ENCODE measurements at places on chromosomes 11 and 22.

DNA sequence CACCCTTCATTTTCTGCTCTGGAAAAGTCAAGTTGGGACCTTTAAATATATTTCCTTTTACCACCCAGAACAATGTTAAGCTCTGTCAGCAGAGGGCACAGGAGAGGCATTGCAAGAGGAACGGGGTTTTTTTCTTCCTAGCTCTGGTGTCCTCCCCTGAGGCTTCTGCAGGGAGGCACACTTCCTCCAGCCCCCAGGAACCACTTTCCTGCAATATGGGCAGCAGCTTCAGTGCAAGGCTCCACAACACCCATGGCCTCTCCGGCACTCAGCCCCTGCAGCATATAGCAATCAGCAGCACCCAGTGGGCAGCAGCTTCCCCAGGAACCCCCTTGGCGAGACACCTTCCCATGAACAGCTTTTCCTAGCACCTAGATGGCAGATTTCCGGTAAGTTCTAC, 101.4 kb downstream of the SYT9 start:
- no peak for DNase-seq

DNA sequence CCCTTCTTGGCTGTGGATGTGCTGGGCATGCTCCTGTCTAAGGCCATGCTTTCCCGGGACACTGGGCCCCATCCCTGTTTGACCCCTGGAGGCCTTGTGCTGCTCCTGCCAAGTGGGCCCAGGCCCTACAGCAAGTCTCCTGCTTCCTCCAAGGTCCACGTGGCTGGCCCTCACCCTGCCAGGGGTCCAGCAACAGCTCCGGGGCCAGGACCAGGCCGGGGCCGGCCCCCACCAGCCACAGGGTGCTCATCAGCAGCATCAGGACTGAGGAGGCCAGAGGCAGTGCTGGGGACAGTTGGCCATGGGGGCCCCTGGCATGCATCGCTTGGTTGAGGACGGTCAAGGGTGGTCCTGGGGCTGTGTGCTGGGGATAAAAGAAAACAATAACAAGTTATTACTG, 2.5 kb downstream of the RHBDD3 start:
- DNase-seq: no peak

DNA sequence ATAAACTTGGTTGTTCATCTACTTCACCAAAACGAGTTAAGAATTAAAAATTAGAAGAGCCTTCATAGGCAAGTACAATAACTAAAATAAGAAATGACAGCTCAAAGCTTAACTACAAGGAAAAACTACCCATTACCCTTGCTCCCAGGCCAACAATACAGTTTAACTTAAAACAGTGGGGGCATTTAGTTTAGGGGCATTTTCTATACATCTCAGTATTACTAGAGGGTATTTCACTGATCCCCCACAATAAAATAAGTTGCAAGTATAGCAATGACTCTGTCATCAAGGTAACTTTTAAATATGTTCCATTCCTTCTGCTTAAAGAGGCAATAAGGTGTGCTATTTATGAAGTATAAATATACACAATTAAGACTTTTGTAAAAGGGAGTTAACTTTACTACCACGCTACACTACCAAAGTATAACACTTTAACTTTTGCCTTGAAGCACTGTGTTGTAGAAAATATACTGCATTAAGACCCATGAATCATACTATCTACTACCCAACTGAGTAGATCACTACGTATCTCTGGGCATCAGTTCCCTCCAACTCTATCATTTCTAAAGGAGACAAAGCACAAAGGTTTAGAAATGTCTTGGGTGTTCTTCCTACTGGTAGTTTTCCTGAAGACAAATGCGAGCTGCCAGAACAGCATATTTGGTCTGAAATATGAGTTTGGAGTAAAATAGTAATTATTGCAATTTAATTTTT, 29.8 kb downstream of the CHORDC1 start:
- DNase-seq: no peak

GRCh38 chr11:49213026-49213560, 4.7 kb upstream of the FOLH1 start:
- DNase-seq: no peak
